ENCODE measurements at places on chromosomes 4 and X. TPM values are rescaled to one million over a fixed set of nuclear protein-coding genes. Genes with fewer than 3 reads are reported as not detected.

DNA sequence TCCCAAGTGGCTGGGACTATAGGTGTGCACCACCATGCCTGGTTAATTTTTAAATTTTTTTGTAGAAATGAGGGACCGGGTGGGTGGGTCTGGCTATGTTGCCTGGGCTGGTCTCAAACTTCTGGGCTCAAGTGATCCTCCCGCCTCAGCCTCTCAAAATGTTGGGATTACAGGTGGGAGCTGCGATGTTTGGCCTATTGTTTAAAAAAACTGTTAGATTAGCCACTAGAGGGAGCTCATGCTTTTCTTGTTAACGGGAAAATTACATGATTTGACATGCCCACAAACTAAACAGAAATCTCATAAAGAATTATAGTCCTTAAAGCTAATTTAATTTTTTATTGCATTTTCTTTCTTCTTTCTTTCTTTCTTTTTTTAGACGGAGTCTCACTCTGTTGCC is 5.0 kb upstream of the SDAD1 start:
- no peak overlapping the region for H3K27ac ChIP-seq
- peaks cover 5% of the 10 kb centered on the region for H3K4me1 ChIP-seq
- H3K27me3 ChIP-seq: no peaks in the 10 kb centered on the region
- no peak overlapping the region for H3K4me3 ChIP-seq

DNA sequence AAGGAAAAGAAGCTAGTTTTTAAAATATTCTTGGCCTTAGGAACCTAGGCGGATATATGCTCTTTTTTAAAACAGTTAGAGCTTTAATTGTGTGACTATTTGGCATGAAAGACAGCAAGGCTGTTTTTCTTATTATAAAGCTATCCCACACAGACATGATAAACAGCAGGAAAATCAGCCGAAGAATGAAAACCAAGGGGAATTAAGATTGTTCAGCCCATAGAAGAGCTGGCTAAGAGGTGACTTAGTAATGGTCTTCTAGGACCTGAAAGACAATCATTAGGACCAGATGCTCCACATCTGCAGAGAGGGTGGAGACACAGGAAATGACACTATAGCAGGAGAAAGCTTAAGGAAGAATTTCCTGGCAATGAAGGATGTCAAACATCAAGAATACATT is 171.4 kb upstream of the NRK start:
- H3K27me3 ChIP-seq: no peaks in the 10 kb centered on the region
- no peaks in the 10 kb centered on the region for H3K36me3 ChIP-seq
- no peak overlapping the region for H3K4me3 ChIP-seq
- DNase-seq: no peak

DNA sequence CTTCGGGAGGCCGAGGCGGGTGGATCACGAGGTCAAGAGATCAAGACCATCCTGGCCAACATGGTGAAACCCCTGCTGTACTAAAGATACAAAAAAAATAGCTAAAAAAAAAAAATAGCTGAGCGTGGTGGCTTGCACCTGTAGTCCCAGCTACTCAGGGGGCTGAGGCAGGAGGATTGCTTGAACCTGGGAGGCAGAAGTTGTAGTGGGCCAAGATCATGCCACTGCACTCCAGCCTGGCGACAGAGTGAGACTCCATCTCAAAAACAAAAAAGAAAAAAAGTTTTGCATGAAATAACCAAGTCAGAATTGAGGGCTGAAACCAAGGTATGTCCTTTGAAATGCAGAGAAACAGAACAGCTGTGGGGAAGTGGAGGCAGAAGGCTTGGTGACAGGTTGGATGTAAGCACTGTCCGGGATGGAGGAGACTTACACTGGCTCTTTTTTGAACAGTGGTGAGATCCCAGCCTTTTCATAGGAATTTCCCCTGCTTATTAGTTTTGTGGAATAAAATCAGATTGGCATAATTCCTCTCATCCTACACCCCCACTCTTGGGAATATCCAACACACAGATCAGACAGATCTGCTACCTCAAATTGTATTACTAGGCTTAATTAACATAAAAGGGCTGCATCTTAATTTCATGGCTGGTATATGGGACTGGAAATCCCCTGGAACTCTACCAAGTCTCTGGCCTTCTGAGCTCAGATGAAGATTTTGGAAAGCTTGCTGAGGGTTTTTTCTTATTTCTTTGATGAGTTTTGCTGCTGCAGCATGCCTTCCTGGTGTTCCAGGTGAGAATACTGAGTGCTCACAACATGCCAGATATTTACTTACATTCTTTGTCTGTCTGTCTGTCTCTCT is 18.8 kb upstream of the C4orf36 start:
- H3K36me3 ChIP-seq: no peaks in the 10 kb centered on the region
- no peaks in the 10 kb centered on the region for H3K27me3 ChIP-seq
- no peak overlapping the region for H3K4me3 ChIP-seq
- DNase-seq: no peak
- H3K4me1 ChIP-seq: peaks cover 7% of the 10 kb centered on the region

DNA sequence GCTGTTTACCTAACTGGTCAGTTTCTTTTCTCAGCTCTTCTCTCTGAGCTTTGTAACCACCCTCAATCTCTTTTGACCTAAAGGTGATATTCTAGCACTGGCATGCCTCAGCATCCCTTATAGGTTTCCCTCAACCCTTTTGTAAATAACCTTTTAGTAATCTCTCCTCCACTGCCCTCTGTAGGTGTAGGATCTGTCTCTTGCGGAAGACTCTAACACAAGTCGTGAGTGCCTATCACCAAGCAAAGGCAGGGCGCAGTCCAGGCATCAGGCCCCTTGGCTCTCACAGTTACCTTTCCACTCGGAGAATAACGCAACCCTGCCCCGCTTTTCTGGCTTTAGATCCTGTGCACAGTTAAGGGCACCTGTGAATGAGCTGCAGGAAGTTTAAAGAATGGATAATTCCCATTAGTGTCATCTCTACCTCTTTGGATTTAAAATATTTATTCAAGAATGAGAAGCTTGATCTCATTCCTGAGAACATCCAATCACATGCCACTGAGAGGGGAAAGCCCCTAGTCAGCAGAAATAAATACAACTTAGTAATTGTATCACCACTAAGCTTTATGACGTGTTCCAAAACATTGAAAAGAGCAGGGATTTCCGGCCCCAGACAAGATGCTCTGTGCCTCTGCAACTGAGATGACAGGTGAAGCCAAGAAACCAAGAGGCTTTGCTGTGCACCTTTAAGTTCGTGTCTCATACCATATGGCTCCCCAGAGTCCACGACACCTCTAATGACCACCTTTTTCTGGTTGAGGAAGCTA is 58.8 kb downstream of the SPINK2 start:
- peaks cover 11% of the 10 kb centered on the region for H3K4me1 ChIP-seq
- H3K36me3 ChIP-seq: no peaks in the 10 kb centered on the region
- H3K27me3 ChIP-seq: no peaks in the 10 kb centered on the region
- DNase-seq: no peak
- no peak overlapping the region for H3K27ac ChIP-seq
- H3K4me3 ChIP-seq: no peak overlapping the region

DNA sequence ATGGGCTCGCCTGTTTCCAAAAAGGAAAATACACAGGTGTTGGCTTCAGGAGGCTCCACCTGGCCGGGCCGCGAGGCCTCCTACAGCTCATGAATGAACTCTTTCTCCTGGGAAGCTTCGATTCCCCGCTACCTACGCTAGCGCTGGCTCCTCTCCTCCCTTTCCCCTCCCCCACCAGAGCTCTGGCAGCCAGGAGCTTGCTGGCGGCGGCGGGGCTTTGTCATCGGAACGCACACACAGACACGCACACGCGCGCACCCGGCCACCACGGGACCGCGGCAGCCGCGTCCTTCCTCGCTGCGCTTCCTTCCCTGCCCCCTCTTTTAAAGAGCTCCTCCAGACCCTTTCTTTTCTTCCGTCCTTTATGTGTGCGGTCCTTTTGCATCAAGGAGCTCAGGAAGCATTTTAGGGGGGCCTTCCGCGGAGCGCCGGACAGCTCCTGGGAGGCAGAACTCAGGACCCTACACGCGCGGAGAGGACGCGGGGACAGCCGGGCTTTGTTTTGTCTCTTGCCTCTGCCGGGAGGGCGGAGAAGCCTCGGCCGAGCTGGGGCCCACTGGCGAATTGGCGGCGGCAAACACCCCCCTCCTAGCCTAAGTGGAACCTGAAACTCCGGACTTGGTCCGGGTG is 70.2 kb upstream of the BCOR start:
- H3K27ac ChIP-seq: peak overlapping the region; percentile 97
- H3K4me3 ChIP-seq: peak overlapping the region; percentile 49
- DNase-seq: peak; percentile 84

Gene XK
- total RNA-seq: 27.0 TPM

Gene CPEB2
- total RNA-seq: 31.9 TPM

Gene CLDN2
- total RNA-seq: not detected

Gene ADAM29
- not detected for total RNA-seq

Data from sigmoid colon (tissue), 7 donors.